CD4-positive, alpha-beta memory T cell (primary cell): ENCODE measurements at places on chromosomes 5 and 9.

- DNase-seq, result no peak
Observed at GRCh38 chr9:137380606-137381005, 42.4 kb downstream of the EXD3 start.

- DNase-seq, result no peak
Observed at GRCh38 chr9:84856181-84856632, 186.7 kb downstream of the NTRK2 start.

GRCh38 chr9:86794391-86795046 lies 152.8 kb downstream of the GAS1 start:
- DNase-seq, result no peak

- no peak for DNase-seq
Observed at GRCh38 chr5:125486634-125487033, 740.2 kb upstream of the ZNF608 start.

DNA sequence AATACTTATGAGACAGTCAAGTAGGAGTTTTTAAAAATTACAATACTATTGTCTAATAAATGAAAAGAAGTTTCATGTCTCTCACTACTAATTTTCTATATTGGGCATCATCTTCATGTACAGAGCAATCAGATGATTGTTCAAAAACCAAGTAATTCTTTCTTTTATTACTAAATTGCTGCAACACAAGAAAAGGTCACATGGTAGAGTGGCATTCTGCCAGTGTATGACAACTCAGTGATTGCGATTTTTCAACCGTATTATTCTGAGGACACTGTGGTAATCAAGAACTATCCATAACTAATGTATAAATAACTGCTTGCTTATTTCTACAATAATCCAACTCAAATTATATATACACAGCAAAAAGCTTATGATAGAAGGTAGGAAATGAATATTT lies 96.7 kb upstream of the GRHPR start:
- no peak for DNase-seq

- no peak for DNase-seq
Observed at GRCh38 chr5:75335952-75336614, 937 bp upstream of the HMGCR start.

GRCh38 chr5:67350618-67351201 lies 154.1 kb upstream of the CD180 start:
- peak; percentile 44 for DNase-seq

DNA sequence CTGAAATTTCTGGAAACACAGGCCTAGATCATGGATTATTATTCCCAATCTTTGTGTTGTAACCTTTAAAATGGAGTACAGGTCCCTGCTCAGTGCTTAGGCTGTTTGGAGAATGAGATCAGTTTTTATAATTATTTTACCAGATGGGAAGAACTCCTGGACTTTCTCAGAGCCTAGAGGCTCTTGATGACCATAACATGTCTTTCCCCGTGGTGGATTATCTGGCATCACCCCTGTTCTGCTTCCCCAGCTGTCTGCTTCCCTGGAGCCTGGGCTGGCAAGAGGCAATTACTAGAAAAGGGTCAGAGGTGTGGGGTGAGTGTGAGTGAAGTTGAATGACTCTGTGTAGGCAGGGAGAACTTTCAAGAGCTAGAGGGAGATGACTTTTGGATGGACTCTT lies 143.0 kb downstream of the CARTPT start:
- DNase-seq, result no peak
